ENCODE measurements at places on chromosomes 4 and X.

DNA sequence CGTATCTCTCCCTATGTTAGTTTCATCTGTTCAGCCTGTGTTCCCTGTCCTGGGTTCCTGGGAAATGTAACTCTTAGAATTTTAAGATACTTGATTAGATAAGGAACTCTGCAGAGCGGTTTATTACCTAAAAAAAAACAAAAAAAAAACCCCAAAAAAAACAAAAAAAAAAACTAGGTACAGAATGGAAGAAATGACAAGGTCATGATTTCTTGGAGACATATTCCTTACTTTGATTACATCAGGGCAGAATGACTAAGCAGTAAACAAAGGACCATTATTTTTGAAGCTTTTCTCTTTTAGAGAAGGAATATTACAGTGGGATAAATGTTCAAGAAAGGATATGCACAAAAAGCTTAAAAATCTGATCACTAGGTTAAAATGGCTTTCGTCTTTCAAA, 171.8 kb downstream of the ARAP2 start:
- DNase-seq: no peak

DNA sequence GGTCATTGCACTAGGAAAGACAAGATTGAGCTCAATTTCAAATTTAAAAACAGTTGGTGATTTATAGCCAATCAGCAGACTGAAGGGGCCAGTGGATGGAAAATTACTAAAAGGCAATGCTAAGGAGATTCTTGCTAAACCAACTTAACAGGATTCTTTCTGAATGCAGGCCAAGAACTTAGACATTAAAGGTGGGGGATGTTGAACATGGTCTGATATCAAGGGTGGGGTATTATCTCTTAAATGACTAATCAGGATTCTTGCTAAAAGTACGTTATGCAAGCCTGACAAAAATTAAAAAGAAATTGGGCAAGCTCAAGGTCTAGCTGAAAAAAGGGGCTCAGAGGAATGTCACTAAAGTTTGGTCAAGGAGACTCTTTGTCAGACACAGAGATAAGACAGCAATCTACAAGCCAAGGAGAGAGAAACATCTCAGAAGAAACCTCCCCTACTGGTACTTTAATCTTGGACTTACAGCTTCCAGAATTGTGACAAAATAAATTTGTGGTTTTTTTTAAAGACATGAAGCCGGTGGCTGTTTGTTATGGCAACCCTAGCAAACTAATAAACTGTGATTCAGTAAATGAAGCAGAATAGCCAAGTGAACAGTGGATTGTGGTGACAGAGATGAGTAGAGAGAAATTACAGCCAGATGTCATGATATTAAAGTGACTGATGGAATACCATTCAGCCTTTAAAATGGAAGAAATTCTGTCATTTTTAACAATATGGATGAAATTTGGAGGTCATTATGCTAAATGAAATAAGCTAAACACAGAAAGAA, 120.3 kb upstream of the KLHL4 start:
- peak; percentile 0 for DNase-seq

DNA sequence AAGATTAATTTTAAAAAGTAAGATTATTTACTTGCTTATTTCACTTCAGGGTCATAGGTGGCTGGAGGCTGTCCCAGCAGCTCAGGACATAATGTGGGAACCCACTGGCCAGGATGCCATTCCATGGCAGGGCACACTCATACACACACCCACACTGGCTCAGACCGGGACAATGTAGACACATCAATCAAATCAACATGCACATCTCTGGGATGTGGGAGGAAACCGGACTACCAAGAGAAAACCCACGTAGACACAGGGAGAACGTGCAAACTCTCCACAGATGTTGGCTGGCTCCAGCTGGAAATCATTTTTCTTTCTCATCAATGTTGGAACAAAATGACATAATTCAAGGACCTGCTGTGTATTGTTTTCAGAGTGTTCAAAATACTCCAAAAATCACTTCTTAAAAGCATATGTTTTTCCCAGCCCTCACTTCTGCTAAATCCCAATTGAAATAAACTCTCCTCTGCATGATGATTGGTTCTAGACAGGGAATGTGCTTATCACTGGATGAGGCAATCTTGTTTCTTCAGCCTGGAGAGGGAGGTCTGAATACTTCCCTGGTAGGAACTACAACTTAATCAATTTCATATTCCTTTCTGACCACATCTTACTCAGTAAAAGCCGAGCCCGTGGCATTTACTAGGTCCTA, 18.6 kb upstream of the CPE start:
- DNase-seq: peak; percentile 69

DNA sequence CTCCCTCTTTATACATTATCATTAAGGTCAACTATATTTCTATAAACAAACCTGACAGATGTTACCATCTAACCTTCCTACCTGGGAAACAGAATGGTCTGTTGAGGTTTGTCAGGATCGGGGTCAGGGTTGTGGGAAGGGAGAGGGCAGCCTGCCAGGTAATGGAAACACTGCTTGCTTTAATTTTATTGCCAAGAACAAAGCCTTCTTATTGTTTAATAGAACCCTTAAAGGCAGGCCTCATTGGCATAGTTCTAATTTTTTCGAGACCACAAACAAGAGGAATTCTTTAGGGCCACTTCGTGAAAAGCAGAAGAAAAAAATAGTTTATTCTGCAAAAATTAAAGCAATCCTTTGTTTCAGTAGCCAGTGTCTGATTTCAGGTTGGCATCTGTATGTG, 113.2 kb downstream of the MID1 start:
- DNase-seq: peak; percentile 36

GRCh38 chr4:73606465-73606974, 13.7 kb downstream of the RASSF6 start:
- no peak for DNase-seq

GRCh38 chr4:113556382-113557134, 205.0 kb downstream of the CAMK2D start:
- no peak for DNase-seq

- no peak for DNase-seq
Measured at GRCh38 chrX:80206647-80207046, 192.1 kb downstream of the TBX22 start.

DNA sequence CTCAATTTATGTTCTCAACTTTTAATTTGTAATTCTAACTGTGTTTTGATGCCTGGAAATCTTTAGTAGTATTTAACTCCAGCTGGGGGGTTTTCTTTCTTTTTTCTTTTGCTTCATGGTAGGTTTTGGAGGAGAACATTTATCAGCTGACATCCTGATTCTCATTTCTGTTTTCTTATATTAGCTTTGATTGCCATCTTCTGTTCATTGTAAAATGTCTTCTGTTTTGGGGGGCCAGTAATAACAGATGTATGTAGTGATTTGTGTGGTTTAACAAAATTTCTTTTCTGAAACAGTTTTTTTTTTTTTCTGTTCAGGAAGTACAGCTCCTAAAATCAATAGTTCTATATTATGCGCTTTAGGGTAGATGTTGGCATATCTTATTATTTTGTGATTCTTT, 182.2 kb downstream of the GABRB1 start:
- no peak for DNase-seq

DNA sequence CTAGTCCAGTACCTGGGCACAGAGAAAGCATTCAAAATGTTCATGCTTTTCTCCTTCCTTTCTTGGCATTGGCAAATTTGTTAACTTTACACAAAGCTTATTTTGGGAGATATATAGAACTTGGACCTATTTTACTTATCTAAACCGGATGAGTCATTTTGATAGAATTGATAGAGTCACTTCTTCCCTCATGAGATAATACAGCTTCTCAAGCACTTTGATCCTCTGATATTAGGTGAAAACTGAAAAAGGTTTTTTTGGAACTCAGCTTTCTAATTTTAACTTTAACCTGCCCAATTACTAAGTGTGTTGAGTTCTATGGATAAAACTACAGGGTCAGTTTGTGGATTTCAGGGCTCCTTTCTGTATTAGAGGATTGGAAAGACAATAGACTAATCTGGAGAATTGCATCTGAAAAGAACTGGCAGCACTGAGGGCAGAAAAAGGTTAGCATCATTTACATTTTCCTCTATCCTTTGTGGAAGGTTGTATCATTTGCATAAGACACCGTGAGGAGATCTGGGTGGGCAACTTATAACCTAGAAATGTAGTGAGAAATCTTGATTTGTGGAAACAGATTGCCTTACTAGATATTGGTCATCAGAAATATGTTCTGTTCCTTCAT, 2.4 kb downstream of the WDR44 start:
- DNase-seq: no peak

DNA sequence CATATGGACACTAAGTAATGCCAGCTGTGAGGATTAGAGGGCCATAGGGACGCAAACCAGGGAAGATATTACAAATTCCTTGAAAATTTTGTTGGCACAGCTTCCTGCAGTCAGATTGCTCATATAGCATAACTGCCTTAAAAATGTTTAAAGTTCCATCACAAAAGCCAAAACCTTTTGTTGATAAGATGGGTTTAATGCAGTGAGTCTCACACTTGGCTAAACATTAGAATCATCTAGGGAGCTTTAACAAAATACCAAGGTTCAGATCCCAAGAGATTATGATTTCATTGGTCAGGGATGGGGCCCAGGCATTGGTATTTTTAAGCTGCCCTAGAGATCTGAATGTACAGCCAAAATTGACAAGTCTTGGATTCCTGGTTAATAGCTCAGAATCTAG, 376.5 kb upstream of the MAD2L1 start:
- peak; percentile 93 for DNase-seq

DNA sequence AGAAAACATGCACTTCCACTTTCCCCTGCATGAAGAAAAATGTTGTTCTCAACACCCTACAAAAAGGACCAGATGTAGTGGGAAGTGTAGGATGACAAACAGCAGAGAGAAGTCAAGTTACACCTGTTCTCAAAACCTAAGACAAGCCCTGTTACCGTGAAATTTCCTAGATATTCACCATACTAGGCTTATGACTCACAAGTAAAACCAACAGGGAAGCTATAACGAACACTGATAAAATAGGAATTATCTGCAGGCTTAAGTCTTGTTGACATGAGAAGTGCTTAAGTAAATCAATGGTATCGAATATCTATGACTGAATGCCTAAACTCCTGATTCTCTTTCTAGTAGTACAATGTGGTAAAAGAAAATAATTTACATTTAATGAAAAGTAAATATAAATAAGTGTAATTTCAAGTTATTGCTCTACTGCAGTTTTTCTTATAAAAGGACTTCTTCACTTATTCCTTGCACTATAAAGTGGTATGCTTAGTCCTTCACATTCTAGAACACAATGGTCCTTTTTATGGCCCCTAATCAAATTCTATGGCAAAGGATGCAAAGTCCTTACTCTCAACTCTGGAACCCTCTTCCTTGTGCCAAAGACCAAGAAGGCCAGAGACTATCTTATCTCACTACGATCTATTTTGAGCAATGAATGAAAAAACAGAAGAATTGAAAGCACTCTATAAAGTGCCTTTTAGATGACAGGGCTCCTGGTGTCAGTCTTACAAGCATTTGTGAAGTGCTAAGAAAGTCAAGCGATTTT, 19.6 kb downstream of the AP1S2 start:
- DNase-seq: peak; percentile 15

GRCh38 chr4:182494103-182494502, 250.9 kb downstream of the TENM3 start:
- DNase-seq: no peak

GRCh38 chr4:88706574-88706973, 8.9 kb upstream of the NAP1L5 start:
- DNase-seq: peak; percentile 64

GRCh38 chr4:97500423-97500822, 642.9 kb downstream of the STPG2 start:
- no peak for DNase-seq

DNA sequence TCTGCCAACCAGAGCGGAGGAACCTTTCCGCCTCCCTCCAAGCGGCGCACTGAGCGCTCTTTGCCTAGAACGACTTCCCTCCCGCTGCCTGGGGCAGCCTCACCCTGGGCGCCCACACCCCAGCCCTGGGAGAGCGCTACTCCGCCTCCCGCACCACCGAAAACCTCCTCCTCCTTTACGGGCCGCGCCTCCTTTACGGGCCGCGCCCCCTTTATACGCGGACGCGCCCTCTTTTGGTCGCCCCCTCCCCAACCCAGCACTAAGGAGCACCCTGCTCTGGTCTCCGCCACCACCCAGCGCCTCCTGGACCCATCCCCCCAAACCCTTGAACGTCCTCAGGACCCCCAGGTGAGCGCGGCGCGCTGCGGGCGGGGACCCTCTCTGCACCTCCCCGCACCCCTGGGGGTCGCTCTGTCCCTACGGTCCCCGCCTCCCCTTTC, 586 bp upstream of the NSG1 start:
- DNase-seq: no peak

- no peak for DNase-seq
Measured at GRCh38 chr4:86091201-86091600, 268.7 kb downstream of the MAPK10 start.

DNA sequence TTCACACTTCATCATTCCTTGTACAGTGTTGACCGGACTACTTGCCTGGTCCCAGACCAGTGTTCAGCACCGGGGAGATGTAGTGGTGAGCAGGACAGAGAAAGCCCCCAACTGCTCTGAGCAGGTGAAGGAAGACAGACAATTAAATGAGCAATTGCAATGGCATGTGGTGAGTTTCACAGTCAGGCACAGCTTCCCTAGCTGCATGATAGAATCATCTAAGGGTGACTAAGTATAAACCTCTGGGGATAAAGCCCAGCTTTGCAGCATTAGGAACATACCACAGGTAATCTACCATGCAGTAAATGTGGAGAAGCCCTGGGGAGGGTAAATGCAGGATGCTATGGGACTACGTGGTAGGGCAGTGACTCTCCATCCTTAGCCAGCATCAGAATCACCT, 47.8 kb downstream of the TMA16 start:
- DNase-seq: peak; percentile 72

DNA sequence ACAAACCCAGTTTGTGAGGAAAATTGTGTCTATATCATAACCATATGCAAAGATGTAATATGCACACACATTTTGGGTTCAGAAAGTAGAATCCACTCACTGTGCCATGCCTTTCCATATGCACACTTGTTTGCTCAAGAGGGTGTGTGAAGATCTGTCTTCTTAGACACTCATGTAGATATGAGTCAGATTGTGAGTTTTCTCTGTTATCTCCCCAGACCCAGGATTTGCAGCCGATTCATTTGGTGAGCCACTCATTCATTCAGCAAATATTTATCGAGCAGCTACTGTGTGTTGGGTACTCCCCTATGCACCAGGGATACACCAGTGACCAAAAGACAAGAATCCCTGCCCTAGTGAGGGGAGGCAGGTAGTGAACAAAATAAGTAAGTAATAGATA, 81.5 kb downstream of the CLCN5 start:
- no peak for DNase-seq

- peak; percentile 41 for DNase-seq
Measured at GRCh38 chr4:48343551-48343950, 2.2 kb downstream of the SLAIN2 start.

DNA sequence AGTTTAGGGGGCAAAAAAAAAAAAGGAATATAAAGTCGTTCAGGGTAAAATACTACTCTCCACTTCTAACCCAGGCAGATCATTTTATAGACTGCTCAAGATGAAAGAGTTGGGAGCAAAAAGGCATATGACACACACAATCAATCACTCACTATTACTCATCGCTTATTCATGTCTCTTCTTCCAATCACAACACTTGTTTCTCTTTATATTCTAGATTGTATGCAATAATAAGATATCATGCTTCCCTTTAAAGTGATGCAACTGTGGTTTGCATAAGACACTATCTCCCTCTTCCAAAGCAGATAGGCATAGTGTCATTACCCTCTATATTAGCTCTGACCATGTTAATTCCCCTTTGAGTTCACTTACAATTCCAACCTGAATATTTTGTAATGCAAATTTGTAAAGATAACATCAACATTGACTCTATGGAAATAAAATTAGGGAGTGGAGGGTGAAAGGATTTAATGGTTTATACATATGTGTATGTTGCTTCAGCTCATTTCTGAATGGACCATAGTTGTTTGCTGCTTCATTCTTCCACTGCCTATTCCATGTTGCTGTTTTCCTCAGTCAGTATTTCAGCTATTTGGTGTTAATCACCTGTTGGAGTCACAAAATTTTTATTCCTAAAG, 154.9 kb upstream of the EPHA5 start:
- DNase-seq: peak; percentile 62
